ENCODE measurements at places on chromosomes 2 and 18. TPM values are rescaled to one million over a fixed set of nuclear protein-coding genes. Genes with fewer than 3 reads are reported as not detected.

The INHBB gene
- 35.0 TPM for total RNA-seq

The VWA3B gene
- total RNA-seq = not detected

The DCDC2C gene
- 0.33 TPM for total RNA-seq

The CRACDL gene
- 0.96 TPM for total RNA-seq

The CRYGD gene
- total RNA-seq = not detected

The GAD1 gene
- total RNA-seq = 0.48 TPM

The ABCB11 gene
- 18.4 TPM for total RNA-seq

The PID1 gene
- 60.3 TPM for total RNA-seq

The ABCG5 gene
- total RNA-seq = not detected

DNA sequence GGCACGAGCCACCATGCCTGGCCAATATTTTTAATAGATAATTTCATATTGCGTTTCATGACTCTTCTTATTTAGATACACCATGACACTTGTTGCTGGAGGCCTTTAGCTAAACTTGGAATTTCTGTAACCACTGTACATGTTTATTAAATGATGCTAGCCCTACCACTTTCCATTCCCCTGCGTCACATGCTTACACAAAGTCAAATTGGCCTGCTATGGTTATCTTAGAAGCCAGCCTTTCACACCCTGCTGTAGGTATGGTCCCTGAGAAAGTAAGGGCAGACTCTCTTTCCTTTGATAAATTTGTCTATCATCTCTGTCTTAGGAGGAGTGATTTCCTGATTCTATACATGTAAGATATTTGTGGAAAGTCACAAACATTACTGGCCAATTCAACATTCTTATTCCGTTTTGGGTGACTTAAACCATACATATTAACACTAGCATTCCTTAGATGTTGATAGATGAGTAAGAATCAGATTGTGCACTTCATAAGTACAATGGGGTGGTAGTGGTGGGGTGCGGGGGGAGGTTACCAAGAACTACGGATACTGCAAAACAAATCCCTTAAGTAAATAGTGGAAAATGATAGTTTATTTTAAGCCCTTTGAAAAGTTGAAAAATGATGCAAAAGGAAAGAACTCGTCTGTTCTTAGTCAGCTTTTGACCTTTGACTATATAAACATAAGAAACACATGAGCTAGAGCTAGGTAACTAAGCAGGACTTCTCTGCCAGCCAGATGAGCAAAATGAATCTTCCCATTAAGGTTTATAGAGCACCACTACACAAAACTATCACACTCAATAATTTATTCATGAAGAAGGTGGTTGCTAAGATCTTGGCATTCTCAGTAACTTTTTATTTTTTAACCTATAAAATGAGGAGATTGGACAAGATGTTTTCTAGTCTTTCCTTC, 7.9 kb upstream of the NDUFV2 start:
- H3K4me3 ChIP-seq = no peak overlapping the region
- H3K36me3 ChIP-seq = no peaks in the 10 kb centered on the region
- H3K27me3 ChIP-seq = no peaks in the 10 kb centered on the region
- H3K4me1 ChIP-seq = no peaks in the 10 kb centered on the region
- DNase-seq = no peak
- H3K27ac ChIP-seq = no peak overlapping the region

DNA sequence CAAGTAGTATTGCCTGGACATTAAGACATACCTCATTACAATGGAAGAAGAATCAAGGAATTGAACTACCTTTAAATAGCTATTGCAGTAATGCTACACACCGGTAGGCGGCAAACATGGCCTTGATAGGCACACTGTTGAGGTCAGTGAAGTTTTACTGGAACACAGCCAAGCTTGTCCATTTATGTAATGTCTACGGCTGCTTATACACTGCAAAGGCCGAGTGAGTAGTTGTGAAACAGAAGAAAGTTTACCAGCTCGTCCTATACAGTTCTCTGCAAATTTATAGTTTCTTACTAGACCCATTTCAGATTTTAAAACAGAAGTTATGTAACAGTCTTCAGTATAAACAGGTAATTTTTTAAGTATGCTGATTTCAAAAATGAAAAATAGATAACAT, 38.8 kb downstream of the PPP4R1 start:
- peak; percentile 67 for DNase-seq
- H3K27me3 ChIP-seq = no peaks in the 10 kb centered on the region
- H3K36me3 ChIP-seq = no peaks in the 10 kb centered on the region
- no peak overlapping the region for H3K27ac ChIP-seq
- H3K4me3 ChIP-seq = no peak overlapping the region
- H3K4me1 ChIP-seq = no peaks in the 10 kb centered on the region

DNA sequence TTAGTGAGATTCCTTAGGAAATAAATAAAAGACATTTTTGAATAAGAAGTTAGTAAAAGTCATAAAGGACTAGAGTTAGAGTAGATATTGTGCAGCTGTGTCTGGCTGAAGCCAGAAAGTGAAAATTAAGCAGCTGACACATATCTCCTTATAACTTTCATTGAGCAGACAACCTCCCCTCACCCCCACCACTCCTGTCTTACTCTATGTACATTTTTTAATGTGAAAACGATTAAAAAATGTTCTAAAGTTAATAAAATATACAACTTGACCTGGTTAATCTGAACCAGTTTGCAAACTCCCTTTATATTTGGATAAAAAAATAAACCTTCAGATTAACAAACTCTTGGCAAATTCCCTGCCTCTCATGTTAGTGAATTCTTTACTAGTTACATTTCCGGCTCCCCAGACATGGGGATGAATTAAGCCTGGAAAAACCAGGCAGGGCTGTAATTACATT, 462.8 kb downstream of the MEIS1 start:
- no peaks in the 10 kb centered on the region for H3K4me1 ChIP-seq
- no peak overlapping the region for H3K27ac ChIP-seq
- no peaks in the 10 kb centered on the region for H3K27me3 ChIP-seq
- no peak for DNase-seq
- H3K36me3 ChIP-seq = no peaks in the 10 kb centered on the region
- no peak overlapping the region for H3K4me3 ChIP-seq

DNA sequence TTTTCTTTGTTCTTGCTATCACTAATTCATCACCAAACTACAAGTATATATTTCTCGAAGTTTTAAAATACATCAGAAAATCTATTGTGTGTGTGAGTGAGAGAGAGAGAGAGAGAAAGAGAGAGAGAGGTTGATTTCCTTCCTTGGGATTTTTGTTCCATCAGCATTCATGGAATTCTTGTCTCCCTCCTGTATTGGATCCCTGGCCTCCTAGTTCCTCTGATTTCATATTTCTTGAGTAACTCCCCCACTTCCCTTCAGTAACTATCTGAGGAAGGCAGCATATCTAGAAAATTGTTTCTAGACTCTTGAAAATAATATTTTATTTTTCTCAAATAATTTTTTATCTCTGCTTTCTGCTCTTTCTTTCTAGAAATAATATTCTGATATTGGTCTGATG, 13.3 kb upstream of the ACTR2 start:
- no peak overlapping the region for H3K27ac ChIP-seq
- H3K4me1 ChIP-seq = no peaks in the 10 kb centered on the region
- DNase-seq = no peak
- no peak overlapping the region for H3K4me3 ChIP-seq
- no peaks in the 10 kb centered on the region for H3K27me3 ChIP-seq

DNA sequence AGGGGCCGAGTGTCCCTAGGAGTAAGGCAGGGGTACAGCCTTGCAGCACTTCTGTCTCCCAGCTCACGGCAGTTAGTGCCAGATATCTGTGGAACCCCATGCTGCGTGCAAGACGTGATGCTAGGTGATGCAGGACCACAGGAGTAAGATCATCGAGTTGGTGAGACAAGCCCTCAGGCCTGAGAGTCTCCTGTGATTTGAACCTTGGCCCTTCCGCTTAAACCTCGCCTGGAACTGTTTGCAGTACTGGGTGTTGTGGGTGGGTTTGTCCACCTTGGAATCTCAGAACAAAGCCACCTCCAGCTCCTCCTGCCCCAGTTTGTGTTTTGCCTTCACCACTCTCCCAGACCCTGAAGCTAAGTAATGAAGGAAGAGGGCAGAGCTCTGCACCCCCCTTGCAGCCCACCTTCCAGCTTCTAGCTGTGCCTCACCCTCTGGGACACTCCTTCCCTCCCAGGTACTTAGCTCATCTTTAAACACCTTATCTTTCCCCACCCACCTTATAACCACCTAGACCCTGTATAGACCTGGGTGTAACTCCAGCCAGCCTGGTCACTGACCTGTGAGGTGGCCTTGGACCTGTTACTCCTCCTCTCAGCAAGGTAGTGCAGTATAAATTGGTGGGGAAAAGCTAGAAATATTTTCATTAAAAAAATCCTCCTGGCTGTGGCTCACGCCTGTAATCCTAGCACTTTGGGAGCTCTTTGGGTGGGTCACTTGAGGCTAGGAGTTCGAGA, 6.6 kb downstream of the CNNM4 start:
- H3K27ac ChIP-seq = no peak overlapping the region
- H3K36me3 ChIP-seq = no peaks in the 10 kb centered on the region
- H3K27me3 ChIP-seq = no peaks in the 10 kb centered on the region
- DNase-seq = no peak
- H3K4me1 ChIP-seq = peaks cover 23% of the 10 kb centered on the region

DNA sequence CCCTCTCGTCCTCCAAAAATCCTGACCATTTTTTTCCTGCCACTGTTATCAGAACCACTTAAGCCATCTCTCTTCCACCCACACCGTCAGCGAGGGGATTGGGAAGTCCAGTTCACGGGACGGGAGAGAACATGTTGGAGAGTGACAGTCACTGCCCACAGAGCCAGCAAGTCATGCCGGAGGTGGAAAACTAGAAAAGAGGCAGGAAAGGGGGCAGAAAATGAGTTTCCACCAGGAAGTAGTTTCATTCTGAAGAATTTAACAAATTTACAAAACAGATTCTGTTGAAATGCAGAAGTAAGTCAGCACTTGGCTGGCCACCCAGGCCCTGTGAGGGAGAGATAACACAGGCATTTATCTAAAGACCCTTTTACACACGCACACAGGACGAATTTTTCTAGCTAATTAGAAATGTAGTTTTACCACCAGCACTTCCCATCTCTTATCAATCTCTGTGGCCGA, 431.3 kb downstream of the TSN start:
- H3K4me3 ChIP-seq = no peak overlapping the region
- no peak overlapping the region for H3K27ac ChIP-seq
- H3K27me3 ChIP-seq = no peaks in the 10 kb centered on the region
- no peak for DNase-seq
- no peaks in the 10 kb centered on the region for H3K36me3 ChIP-seq

DNA sequence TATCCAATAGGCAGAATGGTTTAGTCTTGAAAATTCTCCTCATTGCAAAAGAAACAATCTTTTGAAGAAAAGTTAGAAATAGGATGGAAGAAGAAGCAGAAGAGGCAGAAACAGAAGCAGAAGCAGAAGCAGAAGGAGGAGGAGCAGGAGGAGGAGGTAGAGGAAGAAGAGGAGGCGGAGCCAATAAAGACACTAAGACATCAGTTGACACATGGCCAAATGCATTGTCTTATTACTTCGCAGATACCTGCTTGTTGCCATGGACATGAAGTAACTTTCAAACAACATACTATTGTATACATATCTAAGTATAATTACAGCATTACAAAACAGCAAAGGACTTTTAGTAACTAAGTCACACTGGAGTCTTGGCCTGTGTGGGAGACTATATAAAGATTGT, 606.3 kb downstream of the METTL4 start:
- no peaks in the 10 kb centered on the region for H3K36me3 ChIP-seq
- H3K27ac ChIP-seq = no peak overlapping the region
- no peaks in the 10 kb centered on the region for H3K27me3 ChIP-seq
- no peak for DNase-seq
- no peak overlapping the region for H3K4me3 ChIP-seq
- H3K4me1 ChIP-seq = no peaks in the 10 kb centered on the region

- H3K27me3 ChIP-seq = no peaks in the 10 kb centered on the region
- no peak for DNase-seq
- H3K4me3 ChIP-seq = no peak overlapping the region
- H3K4me1 ChIP-seq = no peaks in the 10 kb centered on the region
- H3K36me3 ChIP-seq = no peaks in the 10 kb centered on the region
These were observed 309.9 kb upstream of the ZNF521 start for GRCh38 chr18:25661831-25662230.

DNA sequence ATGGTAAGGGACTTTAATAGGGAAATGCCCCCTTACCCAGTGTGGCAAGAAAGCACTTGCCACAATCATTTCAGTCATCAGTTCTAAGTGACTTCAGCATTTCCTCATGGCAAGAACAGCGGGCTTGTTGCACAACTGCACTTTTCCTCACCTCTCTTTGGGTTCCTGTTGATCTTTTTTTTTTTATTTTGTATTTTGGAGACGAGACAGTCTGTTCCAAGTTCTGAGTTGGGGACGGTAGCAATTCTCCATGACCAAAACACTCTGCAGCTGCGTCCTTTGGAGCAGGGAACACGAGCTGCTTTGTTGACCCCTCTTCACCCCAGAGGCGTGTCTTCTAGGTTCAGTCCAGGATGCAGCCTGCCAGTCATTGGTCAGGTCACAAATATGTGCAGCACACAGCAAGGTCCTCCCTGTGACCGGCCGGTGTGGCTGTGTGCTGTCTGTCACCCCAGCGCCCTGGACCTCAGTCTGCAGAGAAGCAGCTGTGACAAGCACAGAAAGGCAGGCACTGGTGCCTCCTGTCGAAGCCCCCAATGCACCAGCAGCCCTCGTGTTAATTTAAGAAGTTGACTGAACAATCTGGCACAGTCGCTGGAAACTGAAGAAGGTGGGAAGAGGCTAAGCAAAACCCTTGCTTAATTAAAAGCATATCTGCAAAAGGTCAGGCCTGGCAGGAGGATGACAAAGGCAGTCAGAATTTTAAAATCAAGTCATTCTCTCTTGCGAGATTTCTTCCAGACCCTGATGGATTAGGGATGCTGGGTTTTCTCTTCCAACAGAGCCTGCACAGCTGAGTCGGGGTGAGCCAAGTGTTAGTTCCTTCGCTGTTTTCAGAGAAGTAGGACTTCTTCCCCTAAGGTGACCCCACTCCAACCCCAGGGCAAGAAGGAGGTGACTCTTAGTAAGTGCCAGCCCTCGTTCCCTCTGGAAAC, 96.7 kb upstream of the COPS8 start:
- no peaks in the 10 kb centered on the region for H3K36me3 ChIP-seq
- no peaks in the 10 kb centered on the region for H3K27me3 ChIP-seq
- H3K27ac ChIP-seq = peak overlapping the region; percentile 87
- no peak overlapping the region for H3K4me3 ChIP-seq

DNA sequence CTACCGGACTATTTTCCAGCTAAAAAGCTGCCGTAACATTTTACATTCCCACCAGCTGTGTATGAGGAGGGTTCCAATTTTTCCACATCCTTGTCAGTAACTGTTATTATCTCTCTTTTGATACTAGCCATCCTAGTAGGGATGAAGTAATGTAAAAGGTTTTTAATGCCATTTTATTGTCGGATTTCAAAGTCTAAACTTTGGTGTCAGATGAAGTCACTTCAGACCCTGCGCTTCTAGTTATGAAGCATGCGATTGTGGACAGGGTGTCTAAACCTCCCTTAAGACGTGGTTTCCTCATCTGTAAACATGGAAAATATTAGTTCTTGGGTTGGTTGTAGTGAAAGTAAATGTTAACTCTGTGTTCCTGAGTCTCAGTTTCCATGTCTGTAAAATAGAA, 4.7 kb downstream of the DGKD start:
- H3K4me3 ChIP-seq = no peak overlapping the region
- H3K27ac ChIP-seq = no peak overlapping the region
- DNase-seq = no peak
- no peaks in the 10 kb centered on the region for H3K27me3 ChIP-seq
- no peaks in the 10 kb centered on the region for H3K36me3 ChIP-seq
- peaks cover 7% of the 10 kb centered on the region for H3K4me1 ChIP-seq

GRCh38 chr2:189379731-189380261, 61.5 kb upstream of the WDR75 start:
- no peak overlapping the region for H3K27ac ChIP-seq
- no peak for DNase-seq
- no peaks in the 10 kb centered on the region for H3K4me1 ChIP-seq
- no peak overlapping the region for H3K4me3 ChIP-seq
- H3K36me3 ChIP-seq = peaks cover 8% of the 10 kb centered on the region
- H3K27me3 ChIP-seq = no peaks in the 10 kb centered on the region

GRCh38 chr2:165371356-165371755, 98.1 kb upstream of the CSRNP3 start:
- DNase-seq = no peak
- H3K36me3 ChIP-seq = no peaks in the 10 kb centered on the region
- H3K27me3 ChIP-seq = no peaks in the 10 kb centered on the region
- H3K4me3 ChIP-seq = no peak overlapping the region
